Fibroblast of skin of right quadriceps (primary cell): ENCODE measurements at places on chromosomes 7 and 10.

DNA sequence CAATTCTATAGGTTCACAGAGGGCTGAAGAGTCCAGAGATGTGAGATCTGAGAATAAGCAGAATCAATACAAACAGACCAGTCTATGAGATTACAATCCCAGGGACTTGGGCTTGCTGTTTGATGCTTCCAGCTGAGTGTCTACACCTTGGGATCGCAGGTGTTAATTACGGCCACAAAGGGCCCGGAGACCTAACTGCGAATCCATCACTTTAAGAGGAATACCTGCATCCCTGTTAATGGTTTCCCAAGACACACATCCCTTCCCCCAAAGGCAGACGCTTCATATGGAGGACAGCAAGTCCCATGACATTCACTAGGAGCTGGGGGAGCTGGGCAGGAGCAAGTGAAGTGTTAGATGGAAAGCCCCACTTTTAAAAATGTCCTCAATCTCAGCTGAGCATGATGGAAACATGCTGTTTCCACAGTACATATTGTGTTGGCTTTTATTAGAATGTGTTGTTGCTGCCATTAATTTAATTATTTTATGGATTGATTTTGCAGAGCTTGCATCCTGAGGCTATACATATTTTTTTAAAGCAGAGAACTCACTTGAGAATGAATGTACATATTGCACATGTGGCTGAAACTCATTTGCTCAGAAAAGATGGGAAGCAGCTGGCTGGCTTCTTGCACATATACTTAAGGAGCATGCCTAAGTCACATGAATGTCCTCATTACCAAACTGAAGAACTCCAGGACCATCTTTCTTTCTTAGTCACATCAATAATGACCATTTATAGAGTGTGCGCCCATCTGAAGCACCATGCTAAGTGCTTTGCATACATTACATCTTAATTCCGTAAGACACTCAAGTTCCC is 151.3 kb downstream of the NEBL start:
- DNase-seq, result no peak

DNA sequence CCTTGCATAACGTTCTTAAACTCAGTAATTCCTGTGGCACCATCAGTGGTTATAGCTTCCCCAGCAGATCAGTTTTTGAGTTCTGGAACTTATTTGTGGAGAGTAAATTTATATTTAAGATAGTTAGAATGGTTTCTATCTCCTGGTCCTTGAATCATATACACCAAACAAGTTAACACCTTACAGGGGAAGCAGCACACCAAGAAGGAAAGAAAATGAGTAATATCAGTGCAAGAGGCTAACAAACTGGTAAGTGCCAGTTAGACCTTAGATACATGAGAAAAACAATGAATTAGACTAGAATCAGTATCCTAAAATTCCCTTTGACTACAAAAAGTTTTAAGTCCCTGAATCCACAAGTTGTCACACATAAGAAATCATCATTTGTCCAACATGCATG is 54.2 kb downstream of the ABI1 start:
- no peak for DNase-seq

GRCh38 chr7:87223666-87224065 is 4.1 kb upstream of the TMEM243 start:
- DNase-seq, result no peak

DNA sequence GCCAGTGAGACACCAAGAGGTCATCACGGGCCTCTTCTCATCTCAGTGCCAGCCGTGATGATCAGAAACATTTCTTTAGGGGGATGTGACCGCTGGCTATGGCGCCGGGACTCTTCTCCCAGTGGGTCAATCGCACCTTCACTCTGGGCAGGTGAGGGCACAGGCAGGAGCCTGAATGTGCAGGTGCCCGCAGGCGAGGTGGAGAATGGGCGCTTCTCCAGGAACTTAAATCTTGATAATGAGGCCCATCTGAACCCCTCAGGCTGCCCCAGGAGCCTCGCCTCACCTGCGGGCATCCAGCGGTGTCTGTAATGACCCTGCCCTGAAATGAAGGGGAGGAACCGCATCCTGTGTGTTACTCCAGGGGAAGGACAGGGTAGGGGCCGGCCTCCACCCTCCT is 204.7 kb downstream of the ADARB2 start:
- no peak for DNase-seq
